ENCODE measurements at places on chromosomes 3 and 15.

GRCh38 chr3:157918402-157918801, 187.8 kb downstream of the SHOX2 start:
- DNase-seq, result no peak

DNA sequence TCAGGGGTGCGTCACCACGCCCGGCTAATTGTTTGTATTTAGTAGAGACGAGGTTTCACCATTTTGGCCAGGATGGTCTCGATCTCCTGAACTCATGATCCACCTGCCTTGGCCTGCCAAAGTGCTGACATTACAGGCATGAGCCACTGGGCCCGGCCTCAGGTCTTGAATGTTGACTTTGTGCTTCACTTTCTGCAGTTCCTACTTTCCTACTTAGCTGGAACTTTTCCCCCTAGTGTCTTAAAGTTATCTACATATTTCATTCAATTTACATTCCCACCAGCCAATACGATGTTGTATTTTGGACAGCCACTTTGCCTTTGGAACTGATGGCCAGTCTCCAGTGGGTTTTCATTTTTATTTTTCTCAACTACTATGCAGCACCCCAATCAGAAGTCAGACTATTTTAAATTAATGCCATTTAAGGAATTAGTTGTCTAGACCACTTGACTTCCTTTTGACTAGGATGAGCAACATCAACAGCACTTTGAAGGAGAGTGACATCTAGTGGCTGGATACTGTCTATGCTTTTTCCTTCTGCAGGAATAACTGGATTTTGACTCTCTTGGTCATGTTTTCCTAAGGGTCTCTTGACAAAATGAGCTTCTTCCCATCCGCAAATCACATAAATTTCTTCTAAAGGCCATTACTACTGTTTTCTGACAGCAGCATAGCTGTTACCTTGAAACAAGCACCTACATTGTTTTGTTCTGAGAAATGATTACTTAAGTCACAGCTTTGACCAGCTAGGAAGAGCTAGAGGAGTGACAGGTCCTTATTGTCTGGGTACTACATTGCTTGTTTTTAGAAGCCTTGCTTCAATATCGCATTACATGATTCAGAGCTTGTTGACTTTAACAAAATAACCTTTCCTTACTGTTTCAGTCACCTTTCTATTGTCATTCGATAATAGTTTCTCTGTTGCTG, 140.2 kb downstream of the ITPR1 start:
- DNase-seq, result no peak

DNA sequence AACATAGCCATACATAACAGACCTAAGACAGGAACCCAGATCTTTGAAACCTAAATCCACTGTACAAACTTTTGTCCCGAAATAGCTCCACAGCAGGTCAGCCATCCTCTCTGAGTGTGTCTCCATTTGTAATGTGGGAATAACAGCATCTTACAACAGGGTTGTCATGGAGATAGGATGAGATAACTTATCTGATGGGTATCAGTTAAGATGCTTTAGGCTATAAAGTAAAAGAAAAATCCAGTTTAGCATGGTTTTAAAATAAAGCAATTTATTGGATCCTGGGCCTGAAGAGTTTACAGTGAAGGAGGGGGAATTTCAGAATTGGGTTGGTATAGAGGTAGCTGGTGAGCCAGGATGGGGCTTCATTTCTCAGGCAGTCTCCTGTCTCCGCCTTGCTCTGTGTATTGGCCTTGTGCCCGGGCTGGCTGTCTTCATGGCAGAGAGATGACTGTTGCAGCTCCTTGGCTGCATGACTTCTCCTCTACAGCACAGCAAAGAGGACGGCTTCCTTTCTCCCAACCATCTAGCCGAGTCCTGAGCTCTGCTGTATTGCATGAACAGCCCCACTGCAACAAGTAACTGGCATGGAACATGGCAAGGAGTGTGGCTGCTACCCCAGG, 131.9 kb upstream of the PROK2 start:
- no peak for DNase-seq

DNA sequence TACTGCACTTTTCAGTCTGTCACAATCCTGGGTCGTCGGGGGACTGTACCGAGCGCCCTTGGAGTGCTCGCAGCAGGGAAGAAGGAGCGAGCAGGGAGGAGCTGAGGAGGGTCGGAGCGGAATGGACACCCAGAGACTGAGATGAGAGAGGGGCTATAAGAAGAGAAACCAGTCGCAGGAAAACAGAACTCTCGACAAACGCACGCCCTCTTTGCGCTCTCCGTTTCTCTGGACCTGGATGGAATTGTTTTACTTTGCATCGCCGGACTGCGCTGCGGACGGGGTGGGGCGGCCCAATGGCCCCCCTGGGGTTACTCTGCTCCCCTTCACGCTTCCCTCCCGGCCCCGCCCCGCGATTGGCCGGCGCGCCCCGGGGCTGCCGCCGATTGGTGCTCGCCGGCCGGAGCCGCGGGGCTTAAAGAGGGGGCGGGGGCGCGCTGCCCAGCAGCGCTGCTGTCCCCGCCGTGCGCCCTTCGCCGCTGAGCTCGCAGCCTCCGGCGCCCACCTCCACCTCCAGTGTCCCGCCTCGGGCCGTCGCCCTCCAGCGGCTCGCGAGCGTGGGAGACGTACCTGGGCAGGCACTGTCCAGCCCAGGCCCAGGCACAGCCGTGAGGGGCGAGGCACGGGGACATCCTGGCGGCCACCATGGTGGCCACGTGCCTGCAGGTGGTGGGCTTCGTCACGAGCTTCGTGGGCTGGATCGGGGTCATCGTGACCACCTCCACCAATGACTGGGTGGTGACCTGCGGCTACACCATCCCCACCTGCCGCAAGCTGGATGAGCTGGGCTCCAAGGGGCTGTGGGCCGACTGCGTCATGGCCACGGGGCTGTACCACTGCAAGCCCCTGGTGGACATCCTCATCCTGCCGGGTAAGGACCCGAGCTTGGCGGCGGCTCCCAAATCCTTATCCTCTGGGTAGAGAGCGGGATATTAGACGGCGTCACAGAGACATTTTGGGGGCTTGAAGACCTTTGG, at the start of gene CLDN11:
Gene CLDN11 (plus strand): TSS at position 447 of the 977 bp plus-strand sequence. CDS start 199 bp downstream, at position 646.
- peak; percentile 43 for DNase-seq

DNA sequence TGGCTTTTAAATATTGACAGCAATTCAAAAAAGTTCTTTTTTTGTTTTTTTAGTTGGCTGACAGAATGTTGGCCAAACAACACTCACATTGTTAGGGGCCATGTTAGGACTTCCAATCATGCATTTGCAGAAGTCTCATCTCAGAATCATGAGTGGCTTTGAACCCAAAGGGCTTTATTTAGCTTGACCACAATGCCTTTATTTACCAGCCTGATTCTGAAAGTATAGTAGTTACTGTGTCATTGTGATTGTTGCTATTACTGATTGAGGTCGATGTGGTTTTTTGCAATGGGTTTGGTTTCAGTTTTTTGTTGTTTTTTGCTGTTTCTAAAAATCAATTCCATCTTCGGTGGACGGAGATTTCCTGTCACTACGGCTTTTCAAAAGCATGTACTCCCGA, 7.2 kb downstream of the GLDN start:
- DNase-seq, result no peak

- DNase-seq, result no peak
These were observed 67.4 kb upstream of the IQSEC1 start for GRCh38 chr3:13140596-13140995.

GRCh38 chr3:62665627-62666437, 209.4 kb downstream of the CADPS start:
- DNase-seq, result peak; percentile 10
